ENCODE measurements at places on chromosomes 11 and 22. TPM values are rescaled to one million over a fixed set of nuclear protein-coding genes. Genes with fewer than 3 reads are reported as not detected.
A peak's percentile ranks its signal among the peaks of the same experiment; 100 is the strongest.

GRCh38 chr11:8092587-8093424, 11.8 kb downstream of the TUB start:
- DNase-seq = no peak

DNA sequence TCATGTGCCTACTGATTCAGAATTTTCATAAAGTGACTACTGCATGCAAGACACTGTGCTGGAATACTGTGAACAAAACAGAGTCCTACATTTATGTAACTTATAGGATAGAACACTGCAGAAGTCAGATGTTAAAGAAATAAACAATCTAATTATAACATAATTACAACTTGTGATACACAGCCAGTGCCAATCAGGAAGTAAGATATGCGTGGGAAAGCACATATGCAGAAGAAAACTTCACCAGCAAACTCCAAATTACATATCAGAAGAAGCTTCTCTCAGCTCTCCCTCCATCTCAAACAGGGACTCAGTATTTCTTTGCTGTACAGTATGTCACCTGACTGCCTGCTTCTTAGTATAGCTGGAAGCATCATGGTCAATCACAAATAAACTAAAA, 37.4 kb downstream of the PAK1 start:
- DNase-seq = no peak

DNA sequence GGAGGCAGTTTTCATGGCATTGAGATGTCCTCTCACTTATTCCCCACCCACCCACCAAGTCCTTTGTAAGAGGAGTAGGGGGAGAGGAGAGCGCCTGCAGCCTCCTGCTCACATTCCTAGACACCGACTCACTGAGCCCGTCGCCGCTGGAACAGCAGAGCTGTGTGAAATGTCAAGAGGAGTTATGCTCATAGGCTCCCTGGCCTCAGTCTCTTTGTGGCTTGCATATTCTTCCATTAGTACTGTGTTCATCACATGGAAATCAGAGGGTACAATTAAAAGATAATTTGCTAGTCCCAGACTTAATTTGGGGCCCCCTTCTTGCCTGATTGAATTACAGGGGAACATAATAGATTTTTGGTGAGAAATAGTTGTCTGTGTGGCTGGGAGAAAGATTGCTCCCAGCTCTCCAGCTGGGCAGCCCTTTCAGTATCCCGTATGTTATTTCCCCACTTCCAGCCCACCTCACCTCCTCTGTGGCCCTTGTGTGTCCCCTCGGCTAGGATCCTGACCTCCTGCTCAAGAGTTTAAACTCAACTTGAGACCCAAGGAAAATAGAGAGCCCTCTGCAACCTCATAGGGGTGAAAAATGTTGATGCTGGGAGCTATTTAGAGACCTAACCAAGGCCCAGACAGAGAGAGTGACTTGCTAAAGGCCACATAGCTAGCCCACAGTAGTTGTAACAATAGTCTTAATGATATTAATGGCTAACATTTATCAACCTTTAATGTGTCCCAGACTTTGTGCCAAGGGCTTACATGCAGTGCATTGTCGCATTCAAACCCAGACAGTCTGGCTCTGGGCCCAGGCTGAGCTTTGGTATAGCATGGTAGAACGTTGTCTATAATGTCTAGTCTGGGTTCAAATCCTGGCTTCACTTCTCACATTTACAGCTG, 32.2 kb downstream of the LIMK2 start:
- DNase-seq = no peak

GRCh38 chr11:70387564-70387963, 10.8 kb upstream of the CTTN start:
- no peak for DNase-seq

- DNase-seq = no peak
Observed at GRCh38 chr11:113873236-113873626, 2.1 kb downstream of the USP28 start.

GRCh38 chr11:86041975-86042378, 26.9 kb downstream of the PICALM start:
- peak; percentile 71 for DNase-seq

- DNase-seq = no peak
Observed at GRCh38 chr11:4066910-4067309, 27.7 kb upstream of the RRM1 start.

DNA sequence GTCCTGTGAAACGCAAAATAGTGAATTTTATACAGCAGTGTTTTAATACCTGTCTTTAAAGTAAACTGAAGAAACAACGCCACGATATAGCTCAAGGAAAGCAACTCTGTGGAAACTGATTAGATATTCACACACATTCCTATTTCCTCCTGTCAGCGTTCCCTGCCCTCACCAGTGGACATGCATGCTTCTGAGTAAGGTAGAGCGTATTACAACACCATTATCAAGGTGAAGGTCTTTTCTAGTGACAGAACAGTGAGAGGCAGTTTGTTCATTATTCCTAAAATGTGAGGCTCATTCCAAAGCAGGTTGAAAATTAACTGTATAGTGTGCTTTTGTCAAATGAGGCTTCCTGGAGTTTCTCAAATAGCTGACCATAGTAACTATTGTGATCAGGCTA, 153.1 kb downstream of the DDX10 start:
- no peak for DNase-seq

The PLEKHB1 gene
- 4.7 TPM for total RNA-seq

The C11orf16 gene
- 2.9 TPM for total RNA-seq

The TSGA10IP gene
- total RNA-seq = 0.09 TPM

The SELENOO gene
- total RNA-seq = 17.4 TPM

The EXPH5 gene
- 1.8 TPM for total RNA-seq

The BAIAP2L2 gene
- 0.33 TPM for total RNA-seq

The TMEM151A gene
- total RNA-seq = not detected

The CPT1A gene
- total RNA-seq = 7.1 TPM

The OR8G5 gene
- 0.05 TPM for total RNA-seq
